ENCODE measurements at places on chromosomes 2 and 18.

DNA sequence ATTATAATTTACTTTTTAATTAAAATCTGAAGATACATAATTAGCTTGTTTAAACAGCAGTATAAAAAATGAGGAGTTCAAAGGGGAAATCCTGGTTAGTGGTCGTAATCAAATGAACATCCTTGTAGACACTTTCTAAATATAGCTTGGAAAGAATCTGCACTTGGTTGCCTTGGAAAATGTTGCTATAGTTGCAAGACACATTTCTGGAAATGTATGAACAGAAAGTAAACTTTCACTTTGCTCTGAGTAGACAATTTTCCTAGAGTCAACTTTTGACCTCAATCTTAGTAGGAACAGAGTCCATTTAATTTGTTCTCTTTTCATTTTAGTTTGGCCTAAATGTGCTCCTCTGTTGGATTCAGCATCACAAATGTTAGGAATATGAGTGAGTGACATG, 38.3 kb downstream of the GCA start:
- DNase-seq, result no peak

DNA sequence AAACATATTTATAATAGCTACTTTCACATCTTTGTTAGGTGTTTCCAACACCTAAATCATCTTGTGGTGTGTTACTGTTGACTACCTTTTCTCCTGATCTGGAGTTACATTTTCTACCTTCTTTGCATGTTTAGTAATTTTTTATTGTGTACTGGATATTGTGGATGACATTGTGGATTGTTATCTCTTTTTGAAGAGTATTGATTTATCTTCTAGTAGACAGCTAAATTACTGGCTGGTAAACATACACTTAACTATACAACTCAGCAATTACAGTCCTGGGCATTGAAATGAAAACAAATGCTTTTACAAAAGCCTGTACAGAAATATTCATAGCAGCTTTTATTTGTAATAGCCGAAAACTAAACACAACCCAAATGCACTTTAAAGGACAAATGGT, 150.8 kb downstream of the PTRHD1 start:
- DNase-seq, result no peak

DNA sequence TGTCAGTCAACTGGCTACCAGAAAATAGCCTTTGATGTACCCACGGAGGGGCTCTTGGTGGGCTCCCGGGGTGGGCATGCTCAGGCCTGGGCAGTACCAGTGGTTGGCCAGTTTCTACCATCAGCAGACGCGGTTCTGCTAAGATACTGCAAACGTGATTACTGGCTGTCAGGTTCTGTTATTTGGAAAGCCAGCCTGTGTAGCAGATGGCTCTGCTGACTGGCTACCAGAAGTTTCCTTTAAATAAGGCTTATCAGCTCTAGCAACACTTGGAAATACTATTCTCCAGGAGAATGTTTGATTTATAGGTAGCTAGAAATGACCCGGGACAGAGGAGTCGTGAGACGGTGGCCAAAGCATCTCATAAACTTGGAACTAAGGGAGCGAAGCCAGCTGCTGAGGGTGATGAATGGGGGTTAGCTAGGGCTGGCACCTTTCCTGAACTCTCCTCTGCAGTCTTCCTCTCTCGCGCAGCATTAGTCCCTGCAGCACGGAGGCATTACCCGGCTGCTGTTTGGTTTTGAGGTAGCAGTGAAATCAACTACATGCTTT, 171.9 kb downstream of the AGAP1 start:
- no peak for DNase-seq

GRCh38 chr18:55123361-55123760, 164.1 kb upstream of the CCDC68 start:
- no peak for DNase-seq

- no peak for DNase-seq
Measured at GRCh38 chr2:105739944-105740530, 4.7 kb upstream of the NCK2 start.

- DNase-seq, result no peak
Measured at GRCh38 chr2:119650846-119651370, 28.1 kb upstream of the TMEM177 start.

GRCh38 chr2:12501469-12502158, 215.1 kb upstream of the TRIB2 start:
- DNase-seq, result no peak

DNA sequence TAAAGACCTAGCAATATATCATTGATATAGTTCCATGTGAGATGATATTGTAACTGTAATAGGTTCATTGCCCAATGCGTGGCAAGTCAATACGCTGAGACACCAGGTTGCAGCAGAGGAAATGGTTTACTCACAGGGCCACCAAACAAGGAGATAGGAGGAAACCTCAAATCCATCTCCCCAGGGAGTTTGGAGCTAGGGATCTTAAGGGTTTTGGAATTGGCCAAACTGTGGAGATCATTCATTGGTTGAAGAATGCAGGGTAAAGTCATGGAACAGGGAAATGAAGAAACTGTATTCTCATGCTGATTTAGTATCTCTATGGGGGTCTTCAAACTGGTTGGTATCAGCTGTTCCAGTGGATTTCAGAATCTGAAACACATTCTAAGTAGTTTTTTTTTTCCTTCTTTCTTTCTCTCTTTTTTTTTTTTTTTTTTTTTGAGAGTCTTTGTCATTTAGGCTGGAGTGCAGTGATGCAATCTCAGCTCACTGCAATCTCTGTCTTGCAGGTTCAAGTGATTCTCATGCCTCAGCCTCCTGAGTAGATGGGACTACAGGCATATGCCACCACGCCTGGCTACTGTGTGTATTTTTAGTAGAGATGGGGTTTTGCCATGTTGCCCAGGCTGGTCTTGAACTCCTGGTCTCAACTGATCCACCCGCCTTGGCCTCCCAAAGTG, 30.7 kb upstream of the PPM1B start:
- DNase-seq, result no peak

GRCh38 chr2:12533337-12534005, 183.3 kb upstream of the TRIB2 start:
- no peak for DNase-seq

GRCh38 chr2:147224070-147224469, 620.8 kb upstream of the ACVR2A start:
- no peak for DNase-seq

- no peak for DNase-seq
Measured at GRCh38 chr2:71082402-71083252, 14.2 kb downstream of the NAGK start.

DNA sequence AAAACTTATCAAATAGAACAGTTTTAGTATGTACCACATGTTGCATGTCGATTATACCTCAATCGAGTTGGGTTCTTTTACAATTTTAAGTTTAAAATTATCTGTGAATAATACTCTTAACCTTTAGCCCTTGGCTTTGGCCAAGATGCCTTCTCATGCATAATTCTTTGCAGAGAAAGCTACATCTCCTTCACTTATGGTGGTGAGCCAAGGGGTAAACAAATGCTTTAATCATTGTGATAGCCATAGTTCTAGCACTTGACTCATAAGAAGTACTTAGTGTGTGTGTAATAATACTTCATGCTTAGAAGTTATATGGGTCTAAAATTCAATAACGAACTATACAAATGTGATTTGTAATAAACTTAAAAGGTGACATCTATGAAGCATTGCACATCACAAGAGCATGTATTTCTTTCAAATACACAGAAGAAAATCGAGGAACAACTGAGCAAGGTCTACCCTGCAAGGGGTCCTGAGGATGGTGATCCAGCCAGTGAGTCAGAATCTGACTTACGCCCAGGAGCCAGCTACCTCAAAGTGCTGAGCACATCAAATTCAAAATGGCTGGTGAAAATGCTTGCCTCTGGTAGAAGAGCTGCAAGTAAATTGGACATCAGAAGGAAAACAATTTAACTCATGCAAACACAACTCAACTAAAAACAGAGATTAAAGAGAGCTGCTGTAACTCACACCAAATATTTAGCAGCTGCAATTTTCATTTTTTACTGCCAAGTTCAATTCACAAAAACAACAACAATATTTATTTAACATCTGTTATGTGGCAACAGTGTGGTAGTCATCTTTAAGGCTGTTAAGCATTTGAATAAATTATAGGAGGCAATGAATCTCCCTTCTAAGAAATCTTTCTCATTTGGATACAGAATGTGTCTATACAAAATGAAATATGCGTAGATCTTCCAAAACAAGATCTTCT, 23.8 kb upstream of the TTC39C start:
- DNase-seq, result no peak

DNA sequence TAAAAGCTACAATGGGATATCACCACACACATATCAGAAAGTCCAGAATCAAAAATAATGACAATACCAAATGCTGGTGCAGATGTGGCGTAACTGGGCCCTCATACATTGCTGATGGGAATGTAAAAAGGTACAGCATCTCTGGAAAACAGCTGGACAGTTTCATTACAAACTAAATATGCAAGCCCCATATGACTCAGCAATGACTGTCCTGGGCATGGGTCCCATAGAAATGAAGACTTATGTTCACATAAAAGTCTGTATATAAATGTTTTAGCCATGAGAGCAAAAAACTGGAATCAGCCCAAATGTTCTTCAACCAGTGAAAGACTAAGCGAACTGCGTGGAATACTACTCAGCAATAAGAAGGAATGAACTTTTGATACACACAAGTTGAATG, 56.7 kb downstream of the ALPK2 start:
- no peak for DNase-seq

GRCh38 chr2:224947566-224947965, 94.7 kb downstream of the DOCK10 start:
- DNase-seq, result no peak

- no peak for DNase-seq
Measured at GRCh38 chr2:180016937-180017336, 9.8 kb upstream of the CWC22 start.

GRCh38 chr18:42141439-42141838, 186.4 kb downstream of the PIK3C3 start:
- peak; percentile 5 for DNase-seq

- DNase-seq, result no peak
Measured at GRCh38 chr2:176122683-176123410, at the start of gene HOXD9. TSS of gene HOXD9 (plus strand) at chr2:176122719. CDS start at chr2:176122769, 50 bp downstream.

- DNase-seq, result no peak
Measured at GRCh38 chr2:241906826-241907570, 37.5 kb downstream of the RTP5 start.

- DNase-seq, result no peak
Measured at GRCh38 chr2:192047315-192048107, 147.2 kb downstream of the TMEFF2 start.

DNA sequence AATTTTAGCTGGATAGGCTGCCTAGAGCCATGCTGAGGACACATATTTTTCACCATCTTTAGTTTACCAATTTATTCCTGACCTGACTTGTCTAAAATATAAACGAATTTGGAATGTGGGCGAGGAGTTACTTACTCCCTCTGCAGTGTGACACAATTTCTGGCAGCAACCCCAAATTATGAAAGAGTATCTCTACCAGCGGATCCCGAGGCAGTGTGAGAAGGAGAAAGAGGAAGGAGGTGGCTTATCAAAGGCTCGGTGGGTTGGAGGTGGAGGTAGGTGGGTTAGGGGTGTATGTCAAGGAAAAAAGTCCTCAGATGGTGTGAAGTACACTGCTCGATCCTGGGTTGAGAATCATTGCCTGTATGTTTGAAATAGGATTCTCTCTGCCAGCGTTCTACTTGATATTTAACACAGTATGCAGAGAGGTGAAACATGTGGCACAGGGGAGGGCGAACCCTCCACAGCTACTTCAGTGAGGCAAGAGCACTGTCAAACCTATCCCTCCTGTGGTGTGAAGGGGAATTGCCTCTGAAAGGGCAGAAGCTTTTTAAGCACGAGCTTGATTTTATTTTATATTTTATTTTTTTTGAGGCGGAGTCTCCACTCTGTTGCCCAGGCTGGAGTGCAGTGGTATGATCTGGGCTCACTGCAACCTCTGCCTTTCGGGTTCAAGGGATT, 76.0 kb downstream of the RFTN2 start:
- no peak for DNase-seq

- no peak for DNase-seq
Measured at GRCh38 chr2:63058144-63058920, 7.7 kb downstream of the OTX1 start.

GRCh38 chr2:444937-445884, 157.3 kb upstream of the ALKAL2 start:
- no peak for DNase-seq

GRCh38 chr18:4134700-4135099, 320.4 kb downstream of the DLGAP1 start:
- DNase-seq, result no peak

DNA sequence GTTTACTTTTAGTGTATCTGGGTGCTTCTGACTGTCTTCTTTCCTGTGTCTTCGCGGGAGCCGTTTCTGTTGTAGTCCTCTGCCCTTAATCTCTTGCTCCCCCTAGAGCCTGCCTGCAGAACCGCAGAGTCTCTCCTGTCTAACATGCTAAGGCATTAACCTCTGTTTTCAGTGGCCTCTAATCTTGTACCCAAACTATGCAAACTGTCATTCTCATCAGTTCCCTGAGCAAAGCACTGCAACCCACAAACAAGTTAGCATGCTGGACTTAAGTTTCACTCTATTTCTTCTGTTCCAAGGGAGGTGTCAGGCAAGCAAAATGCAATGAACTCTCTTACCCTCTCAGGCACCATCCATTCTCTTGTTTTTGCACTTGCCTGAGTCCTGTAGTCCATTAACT, 138.4 kb downstream of the OTX1 start:
- DNase-seq, result no peak

GRCh38 chr2:28119631-28120030, 229.1 kb downstream of the BABAM2 start:
- no peak for DNase-seq

DNA sequence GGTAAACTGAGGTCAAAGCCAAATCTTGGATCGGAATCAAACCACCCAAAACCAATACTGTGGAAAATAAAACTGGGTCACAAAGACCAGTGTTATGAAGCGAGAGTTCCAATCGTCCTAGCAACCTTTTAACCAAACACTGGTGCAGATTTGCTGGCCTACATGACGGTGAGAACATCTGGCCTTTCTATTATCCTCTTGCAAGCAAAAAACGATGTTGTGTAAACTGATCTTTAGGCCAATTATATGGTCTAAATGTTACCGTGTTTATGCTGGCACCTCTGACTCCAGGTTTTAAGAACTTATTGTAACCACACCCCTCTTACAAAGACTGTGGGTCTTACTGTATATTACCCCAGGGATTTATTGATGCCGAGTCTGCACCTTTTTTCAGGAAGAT, 145.9 kb downstream of the GFPT1 start:
- no peak for DNase-seq

- no peak for DNase-seq
Measured at GRCh38 chr18:58362829-58363271, 266.0 kb downstream of the ALPK2 start.

- peak; percentile 78 for DNase-seq
Measured at GRCh38 chr2:158501301-158501700, 44.5 kb downstream of the PKP4 start.

- no peak for DNase-seq
Measured at GRCh38 chr2:118836411-118836930, 11.0 kb downstream of the EN1 start.

- DNase-seq, result no peak
Measured at GRCh38 chr2:216756435-216756834, 61.1 kb upstream of the IGFBP5 start.

- no peak for DNase-seq
Measured at GRCh38 chr2:216827073-216827720, 32.7 kb downstream of the TNP1 start.

- DNase-seq, result no peak
Measured at GRCh38 chr2:216289470-216289869, 82.8 kb downstream of the MARCHF4 start.

- DNase-seq, result no peak
Measured at GRCh38 chr18:27695052-27695451, 481.9 kb downstream of the CDH2 start.
